Motor neuron (in vitro differentiated cells): ENCODE measurements at places on chromosomes 6 and 20. TPM values are rescaled to one million over a fixed set of nuclear protein-coding genes. Genes with fewer than 3 reads are reported as not detected.

GRCh38 chr6:14117158-14118090 is at the start of gene CD83:
CD83 (plus strand) TSS chr6:14117772; CDS start chr6:14117812, 40 bp downstream.
- peak; percentile 89 for ATAC-seq

- no peak for ATAC-seq
Measured at GRCh38 chr6:136945711-136946121, 23.6 kb downstream of the SLC35D3 start.

TCP11 gene
- total RNA-seq = not detected in 2 replicates

- no peak for ATAC-seq
Measured at GRCh38 chr20:56565511-56565910, 32.5 kb downstream of the FAM209B start.

GRCh38 chr20:35436177-35436573 is 1.9 kb downstream of the GDF5 start:
- ATAC-seq = no peak

BEND3 gene
- 11.8 and 12.4 TPM in 2 replicates for total RNA-seq

DNA sequence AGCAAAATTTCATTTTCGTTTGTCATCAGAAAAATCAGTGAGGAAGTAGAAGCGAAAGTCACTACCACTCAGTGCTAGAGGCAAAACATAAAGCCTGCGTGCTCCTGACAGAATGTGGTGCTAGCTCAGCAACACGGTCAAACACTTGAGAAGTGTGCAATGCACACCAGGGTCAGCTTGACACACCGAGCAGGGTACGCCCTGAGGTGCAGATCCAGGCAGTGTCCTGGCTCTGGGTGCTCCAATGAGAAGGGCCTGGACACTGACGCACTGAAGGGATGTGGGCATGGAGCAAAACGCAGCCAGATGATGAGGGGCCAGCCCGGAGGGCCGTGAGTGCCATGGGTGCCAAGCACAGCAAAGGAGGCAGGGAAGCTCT is 5.9 kb downstream of the RNASET2 start:
- ATAC-seq = no peak

- no peak for ATAC-seq
Measured at GRCh38 chr6:38057994-38058393, 238.5 kb downstream of the ZFAND3 start.

GRM1 gene
- 0.20 and 0.32 TPM in 2 replicates for total RNA-seq

GRCh38 chr6:156033598-156033997 is 578.0 kb upstream of the NOX3 start:
- ATAC-seq = no peak

- no peak for ATAC-seq
Measured at GRCh38 chr6:100103194-100103593, 109.2 kb upstream of the MCHR2 start.

PRICKLE4 gene
- total RNA-seq = 3.7 TPM in 1 of 2 replicates, not detected in the other

BEND6 gene
- 1.5 and 2.0 TPM in 2 replicates for total RNA-seq

WFDC12 gene
- not detected in 2 replicates for total RNA-seq

DNA sequence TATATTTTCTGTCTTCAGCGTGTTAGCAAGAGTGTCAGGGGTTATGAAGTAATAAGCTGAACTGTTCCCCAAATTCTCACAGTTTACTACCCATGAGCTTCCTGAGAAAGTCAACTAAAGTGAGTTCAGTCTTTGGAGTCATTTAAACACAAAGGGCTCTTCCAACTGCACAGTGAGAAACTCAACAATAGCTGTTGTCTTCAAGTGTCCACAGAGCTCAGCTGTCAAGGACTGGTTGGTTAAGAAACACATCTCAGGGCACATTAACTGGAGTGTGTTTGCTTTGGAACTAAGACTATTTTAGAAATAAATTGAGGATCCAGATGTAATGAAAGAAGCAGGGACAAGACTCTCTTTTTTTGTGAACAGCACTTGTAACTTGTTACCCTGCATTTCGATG is 241.4 kb upstream of the SOX4 start:
- ATAC-seq = no peak

AKAP12 gene
- total RNA-seq = 71.1 and 73.0 TPM in 2 replicates

DNA sequence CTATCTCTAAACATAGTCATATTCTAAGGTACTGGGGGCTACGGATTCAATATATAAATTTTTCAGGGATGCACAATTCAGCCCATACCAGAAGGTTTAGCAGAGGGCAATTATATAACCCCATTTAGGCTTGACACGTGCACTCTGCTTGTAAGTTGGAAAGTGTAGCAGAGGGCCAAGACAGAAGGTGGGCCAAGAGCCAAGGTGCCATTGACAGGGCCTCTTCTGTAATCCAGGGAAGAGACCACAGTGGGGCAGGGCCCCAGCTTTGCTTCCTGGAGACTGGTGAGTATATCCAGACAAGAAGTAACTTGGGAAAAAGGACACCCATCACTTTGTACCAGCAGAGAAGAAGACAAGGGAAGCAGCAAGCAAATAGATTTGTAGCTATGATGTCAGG is 672.4 kb upstream of the MARCKS start:
- no peak for ATAC-seq

DNA sequence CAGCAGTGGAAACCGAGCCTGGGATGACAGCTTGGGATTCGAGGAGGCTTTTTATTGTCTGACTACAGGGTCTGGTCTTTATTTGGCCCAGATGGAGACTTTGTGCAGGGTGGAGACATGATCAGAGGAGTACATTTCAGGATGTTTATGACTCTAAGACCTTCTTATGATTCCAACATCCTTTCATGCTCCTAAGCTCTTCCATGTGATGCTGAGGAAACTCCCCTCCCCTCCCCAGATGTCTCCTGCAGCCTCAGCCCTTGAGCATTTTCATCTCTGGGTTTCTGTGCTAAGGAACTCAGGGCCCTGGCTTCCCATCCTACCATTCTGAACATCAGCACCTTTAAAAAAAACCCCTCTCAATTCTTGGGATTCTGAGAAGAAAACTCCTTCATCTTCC is 186.6 kb downstream of the SOX4 start:
- ATAC-seq = no peak

DNA sequence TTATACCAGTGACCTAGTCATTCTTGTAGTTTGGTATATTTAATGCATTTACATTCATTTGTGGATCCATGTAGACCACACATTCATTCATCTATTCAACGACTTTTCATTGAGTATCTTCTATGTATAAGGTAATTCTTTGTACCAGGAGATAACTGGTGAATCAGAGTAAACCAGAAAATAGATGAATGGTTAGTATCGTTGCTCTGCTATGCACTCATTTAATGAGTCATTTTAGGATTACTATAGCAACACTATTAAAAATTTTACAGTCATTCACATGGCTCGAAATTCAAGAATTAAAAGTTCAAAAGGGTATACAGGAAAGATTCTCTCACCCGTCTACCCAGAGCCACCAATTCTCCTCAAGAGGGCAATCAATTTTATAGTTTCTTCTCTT is 26.8 kb downstream of the DOK5 start:
- no peak for ATAC-seq

- peak; percentile 32 for ATAC-seq
Measured at GRCh38 chr20:57680934-57681914, 28.6 kb downstream of the PMEPA1 start.

DNA sequence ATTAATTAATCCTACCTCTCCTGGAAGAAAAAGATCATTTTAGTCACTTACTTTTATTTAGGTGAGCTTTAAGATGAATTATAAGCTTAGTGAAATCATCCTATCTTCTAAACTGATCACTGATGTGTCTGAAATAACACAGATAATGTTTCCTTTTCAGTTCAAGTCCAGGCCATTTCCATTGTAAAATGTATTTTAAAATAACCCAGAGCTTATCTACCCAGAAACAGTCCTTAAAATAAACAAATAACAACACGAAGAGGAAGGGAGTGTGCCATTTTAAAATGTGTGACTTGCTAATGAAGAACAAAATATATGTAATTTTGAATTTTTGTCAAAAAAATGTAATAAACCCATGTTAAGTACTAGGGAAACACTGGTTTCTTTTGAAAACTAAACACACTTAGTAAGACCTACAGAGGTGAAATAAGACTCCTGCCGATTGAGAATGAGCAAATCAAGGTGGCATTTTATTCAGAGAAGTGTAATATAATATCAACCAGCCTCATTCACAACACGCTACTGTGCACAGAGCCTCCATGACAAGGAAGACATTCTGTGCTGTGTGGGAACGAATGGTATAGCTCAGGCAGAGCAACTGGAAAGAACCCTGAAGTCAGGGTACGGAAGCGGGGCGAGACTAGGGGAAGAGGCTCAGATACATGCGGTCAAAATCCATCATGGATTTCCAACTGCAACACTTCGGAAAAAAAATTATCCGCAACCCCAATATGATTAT is 7.7 kb downstream of the LRP11 start:
- no peak for ATAC-seq

GRCh38 chr20:32052090-32052777 is at the start of gene HCK:
HCK (plus strand) TSS chr20:32052242.
- peak; percentile 50 for ATAC-seq

NELFCD gene
- 126 and 136 TPM in 2 replicates for total RNA-seq

DNA sequence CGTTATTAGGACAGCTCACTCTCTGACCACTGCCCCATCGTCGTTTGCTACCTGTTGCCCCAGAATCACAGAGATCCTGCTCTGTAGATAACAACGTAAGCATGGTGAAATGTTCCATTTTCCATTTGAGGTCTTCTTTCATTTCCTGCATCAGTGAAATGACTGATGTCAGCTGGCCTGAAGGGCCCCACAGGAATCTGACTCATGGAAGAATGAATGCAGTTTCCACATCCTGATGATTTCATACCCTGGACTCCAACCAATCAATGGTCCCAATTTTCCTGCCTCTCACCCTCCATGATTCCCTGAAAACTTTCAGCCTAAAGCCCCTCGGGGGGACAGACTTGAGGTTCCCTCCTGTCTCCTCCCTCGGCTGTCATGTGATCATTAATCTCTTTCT is 394.4 kb upstream of the CDH4 start:
- peak; percentile 81 for ATAC-seq

DNA sequence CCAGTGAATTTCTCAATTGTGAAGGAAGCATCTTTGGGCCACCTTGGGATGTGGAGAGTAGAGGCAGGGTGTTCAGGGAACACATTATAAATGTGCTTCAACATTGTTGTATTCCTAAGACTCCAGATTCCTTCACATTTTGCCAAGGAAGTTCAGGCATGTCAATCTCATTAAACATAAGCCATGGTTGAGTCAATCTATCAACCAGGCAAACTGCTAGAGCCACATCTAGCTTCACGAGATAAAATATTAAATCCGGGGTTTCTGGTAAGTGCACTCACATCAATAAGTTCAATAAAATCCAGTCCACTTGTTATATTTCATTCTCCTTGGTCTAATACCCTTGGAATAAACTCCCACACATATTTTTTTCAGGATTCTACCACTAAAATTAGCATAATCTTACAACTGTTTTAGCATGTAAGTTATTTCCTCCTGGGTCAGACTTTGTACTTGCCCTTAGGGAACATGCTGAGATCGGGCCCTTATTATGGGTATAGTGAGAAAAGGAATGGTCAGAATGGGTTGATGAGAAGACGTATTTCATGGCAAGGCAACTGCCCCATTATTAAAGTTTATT is 93.6 kb downstream of the ADTRP start:
- ATAC-seq = no peak

DNA sequence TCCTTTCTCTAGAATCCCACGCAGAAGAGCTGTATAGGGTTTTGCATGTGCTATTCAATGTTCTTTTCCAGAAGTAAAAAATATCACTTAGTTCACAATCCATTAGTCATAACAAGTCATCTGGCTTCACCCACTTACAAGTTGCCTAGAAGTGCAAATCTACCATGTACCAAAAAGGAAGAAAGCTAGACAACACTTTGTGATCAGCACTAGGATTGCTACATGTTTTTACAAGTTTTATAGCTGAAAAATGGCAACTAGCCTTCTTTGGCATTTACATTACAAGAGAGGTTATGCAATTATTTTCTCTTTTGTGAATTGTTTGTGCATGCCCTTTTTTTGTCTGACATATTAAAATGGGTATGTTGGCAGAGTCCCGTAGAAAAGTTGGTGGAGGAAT is 85.6 kb upstream of the PTPRK start:
- ATAC-seq = no peak

ADGRF5 gene
- 0.05 TPM in 1 of 2 replicates, not detected in the other for total RNA-seq

DOP1A gene
- 22.4 and 25.7 TPM in 2 replicates for total RNA-seq

DNA sequence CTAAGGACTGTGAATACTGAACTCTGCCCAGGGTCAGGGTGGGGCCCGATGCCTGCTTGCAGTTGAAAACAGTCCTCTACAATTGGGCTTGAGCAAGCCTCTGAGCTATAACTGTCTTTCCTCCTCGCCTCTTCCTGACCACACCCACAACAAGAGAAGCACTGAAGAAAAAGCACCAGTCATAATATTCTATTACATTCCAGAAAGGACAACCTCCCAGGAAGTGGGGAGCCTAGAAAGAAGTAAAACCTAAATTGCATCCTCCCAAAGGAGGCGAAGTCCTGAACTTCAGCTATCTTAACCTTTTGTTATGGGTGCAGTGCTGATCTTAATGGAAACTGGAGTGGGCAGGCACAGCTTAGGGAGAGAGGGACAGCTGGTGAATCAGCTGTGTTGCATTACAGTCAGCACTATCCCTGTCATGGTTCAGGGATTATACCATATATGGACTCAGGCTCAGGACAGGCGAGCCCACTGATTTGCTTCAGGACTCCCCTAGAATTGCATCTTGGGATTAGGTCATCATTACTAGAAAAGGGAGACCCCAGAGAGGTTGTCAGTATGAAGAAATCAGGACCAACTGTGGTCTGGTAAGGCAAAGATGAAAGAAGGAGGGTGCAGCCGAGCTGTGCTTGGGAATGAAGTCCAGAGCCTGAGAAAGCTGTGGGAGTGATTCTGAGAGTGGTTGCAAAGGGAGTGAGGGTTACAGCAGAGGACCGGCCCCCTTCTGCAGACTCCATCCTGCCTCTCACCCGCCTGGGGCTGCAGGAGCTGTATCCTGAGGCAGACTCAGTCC is 18.3 kb upstream of the TRAM2 start:
- peak; percentile 89 for ATAC-seq

GRCh38 chr6:98382246-98382645 is 452.1 kb upstream of the POU3F2 start:
- ATAC-seq = peak; percentile 66

- ATAC-seq = no peak
Measured at GRCh38 chr6:32212076-32212760, 11.6 kb downstream of the NOTCH4 start.

DNA sequence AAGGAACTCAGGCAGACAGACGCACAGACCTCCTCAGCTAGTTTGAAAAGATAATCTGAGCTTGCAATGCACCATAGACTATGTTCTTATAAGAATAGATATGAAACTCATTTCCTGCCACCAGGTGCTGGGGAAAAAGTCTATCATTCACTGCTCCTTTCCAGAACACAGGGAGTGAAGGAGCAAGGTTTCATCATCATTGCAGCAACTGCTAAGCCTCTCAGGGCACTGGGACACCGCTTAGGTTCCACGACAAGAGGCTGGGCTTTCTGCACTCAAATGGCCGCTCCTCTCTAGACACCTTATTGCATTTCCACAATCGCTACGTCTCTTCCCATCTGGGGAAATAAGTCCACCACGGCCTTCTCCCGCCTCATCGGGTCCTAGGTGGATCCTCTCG is 418.5 kb upstream of the JARID2 start:
- ATAC-seq = peak; percentile 57

- no peak for ATAC-seq
Measured at GRCh38 chr6:34155471-34156300, 9.8 kb upstream of the GRM4 start.

ADA gene
- total RNA-seq = 1.9 and 2.3 TPM in 2 replicates

GRCh38 chr6:1970151-1970561 is 275.2 kb downstream of the GMDS start:
- ATAC-seq = peak; percentile 91

ABHD16B gene
- total RNA-seq = not detected in 2 replicates
